Vagina (tissue), 2 donors: ENCODE measurements at places on chromosomes 5 and 9.

DNA sequence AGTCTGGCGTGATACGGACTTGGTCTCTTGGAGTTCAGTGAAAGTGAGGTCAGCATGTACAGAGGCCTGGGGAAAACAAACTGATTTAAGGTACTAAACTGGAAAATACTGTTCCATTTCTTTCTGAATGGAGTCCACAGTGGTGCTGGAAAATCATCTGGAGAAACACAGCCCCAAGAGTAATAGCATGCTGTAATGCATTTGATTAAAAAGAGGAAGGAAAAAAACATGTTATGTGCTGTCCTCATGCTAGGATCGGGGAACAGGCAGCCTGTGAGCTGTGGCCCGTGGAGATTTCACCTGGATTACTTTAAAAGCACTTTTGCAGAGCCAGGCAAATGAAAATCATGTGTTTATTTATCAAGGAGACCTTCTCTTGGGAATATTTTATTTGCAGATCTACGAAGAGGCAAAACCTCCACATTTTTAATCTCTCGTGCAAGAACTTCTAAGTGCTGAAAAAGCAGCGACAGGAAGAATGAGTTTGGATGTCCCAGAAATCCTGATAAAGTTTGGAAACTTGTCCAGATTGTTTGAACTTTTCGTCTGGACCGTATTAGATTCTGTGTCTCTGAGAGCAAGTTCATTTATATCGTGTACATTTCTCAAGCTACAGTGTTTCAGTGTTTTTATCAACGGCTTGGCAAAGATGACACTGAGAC lies 228.8 kb downstream of the GAS1 start:
- DNase-seq: no peak

- no peak for DNase-seq
Observed at GRCh38 chr9:125137200-125137599, 6.1 kb downstream of the SCAI start.

GRCh38 chr5:146910239-146910638 lies 31.7 kb upstream of the PPP2R2B start:
- no peak for DNase-seq

DNA sequence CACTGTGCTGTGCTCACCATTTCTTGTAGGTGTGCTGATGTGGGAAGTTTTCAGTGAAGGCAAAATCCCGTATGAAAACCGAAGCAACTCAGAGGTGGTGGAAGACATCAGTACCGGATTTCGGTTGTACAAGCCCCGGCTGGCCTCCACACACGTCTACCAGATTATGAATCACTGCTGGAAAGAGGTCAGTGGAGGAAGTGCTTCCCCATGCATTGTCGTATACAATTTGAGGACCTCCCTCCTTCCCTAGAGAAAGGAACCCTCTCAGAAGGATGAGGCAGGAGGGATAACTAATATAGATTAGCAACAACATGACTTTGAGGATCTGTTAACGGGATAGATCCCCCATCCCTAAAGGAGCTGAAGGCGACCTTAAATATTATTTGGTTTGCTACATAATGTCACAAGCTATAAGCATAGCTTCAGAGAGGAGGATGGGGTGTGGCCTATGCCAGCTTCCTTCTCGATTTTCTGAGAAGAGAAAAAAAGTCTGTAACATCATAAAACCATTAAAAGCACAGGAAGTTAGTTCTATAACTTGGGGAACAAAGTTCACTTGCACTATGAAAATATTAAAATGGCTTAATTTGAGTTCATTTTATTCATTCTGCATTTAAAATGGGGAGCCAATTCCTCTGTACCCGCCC lies 17.0 kb upstream of the CYFIP2 start:
- no peak for DNase-seq

DNA sequence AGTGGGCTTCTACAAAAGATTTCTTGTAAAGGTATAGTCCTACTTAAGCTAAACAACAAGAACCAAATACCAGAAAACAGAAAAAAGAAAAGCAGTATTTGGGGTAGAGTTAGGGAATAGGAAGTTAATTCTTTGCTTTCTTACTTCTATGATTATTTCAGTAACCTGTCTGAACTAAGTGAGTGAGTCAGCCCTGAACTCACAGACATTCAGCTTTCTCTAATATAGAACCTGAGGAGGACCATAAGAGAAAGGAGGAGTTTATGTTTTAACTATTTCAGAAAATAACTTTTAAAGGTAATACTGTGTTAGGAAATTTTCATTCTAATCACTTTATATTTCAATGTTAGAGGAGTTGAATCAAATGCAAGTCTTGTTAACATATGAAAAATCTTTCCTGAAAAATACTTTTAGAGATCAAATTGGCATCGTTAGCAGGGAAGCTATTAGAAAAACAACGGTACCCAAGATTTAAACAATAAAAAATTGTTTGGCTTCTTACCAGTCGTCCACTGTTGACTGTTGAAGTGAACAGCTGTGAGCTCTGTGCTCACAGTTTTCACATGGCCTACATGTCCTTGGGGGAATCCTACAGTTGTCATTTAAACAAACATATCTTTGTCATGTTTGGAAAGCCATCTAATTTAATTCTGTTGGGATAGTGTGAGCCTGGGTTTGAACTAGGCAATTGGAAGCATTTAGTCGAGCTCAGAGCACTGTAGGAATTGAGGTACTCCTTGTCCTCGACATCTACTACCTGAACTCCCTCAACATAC lies 19.9 kb upstream of the ZFAND5 start:
- no peak for DNase-seq

GRCh38 chr5:6750951-6751685 lies 37.9 kb downstream of the TENT4A start:
- no peak for DNase-seq

- DNase-seq: no peak
Observed at GRCh38 chr5:4129523-4129922, 533.9 kb downstream of the IRX1 start.

DNA sequence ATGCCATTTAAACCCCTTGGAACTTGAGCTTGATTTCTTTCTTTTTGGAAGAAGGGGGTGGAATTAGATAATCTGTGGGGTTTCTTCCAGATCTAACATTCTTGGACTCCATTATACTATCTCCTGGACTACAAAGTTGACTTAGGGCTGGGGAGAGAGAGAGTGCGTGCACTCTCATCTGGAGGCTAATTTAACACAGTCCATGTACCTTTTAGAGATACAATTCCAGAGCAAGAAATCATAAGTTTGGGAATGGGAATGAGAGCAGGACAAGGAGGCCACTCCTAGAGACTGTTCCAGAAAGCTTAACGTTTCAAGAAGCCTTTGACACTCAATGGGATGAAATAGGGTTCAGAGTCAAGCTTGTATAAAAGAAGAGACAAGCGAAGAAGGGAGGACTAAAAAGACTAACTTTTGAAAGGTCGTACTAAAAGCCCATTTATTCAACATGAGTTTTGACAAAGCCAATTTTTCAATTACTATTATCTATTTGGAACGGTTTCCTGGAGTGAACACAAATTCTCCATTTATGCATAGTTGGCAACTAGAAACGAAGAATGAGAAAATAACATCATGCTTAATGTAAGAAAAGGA lies 83.4 kb downstream of the ACTL7B start:
- no peak for DNase-seq

GRCh38 chr9:121937240-121937639 lies 155.9 kb downstream of the TTLL11 start:
- no peak for DNase-seq

GRCh38 chr5:159095151-159095721 lies 4.5 kb downstream of the EBF1 start:
- DNase-seq: no peak

DNA sequence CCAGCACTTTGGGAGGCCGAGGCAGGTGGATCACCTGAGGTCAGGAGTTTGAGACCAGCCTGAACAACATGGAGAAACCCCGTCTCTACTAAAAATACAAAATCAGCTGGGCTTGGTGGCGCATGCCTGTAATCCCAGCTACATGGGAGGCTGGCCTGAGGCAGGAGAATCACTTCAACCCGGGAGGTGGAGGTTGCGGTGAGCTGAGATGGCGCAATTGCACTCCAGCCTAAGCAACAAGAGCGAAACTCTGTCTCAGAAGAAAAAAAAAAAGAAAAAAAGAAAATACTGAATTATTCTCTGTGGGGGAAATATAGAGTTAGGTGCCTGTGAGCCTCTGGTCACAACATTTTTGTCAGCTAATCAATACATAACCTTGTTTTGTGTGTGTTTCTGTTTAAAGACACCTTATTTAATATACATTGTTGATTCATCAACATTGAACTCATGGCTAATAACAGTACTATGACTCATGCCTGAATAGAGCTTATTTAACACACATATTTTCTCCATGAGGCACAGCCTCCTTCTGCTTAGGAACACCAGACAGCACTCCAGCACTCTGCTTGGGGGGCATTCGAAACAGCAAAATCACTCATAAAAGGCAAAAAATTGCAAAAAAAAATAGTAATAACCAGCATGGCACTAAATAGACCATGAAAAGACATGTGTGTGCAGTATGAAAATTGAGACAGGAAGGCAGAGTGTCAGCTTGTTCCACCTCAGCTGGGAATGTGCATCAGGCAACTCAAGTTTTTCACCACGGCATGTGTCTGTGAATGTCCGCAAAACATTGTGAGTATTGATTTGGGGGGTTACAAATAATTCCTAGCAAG lies at the start of gene IL31RA:
Gene IL31RA (plus strand): TSS at position 519 of the 836 bp plus-strand sequence. CDS start 214 bp downstream, at position 733.
- DNase-seq: no peak

DNA sequence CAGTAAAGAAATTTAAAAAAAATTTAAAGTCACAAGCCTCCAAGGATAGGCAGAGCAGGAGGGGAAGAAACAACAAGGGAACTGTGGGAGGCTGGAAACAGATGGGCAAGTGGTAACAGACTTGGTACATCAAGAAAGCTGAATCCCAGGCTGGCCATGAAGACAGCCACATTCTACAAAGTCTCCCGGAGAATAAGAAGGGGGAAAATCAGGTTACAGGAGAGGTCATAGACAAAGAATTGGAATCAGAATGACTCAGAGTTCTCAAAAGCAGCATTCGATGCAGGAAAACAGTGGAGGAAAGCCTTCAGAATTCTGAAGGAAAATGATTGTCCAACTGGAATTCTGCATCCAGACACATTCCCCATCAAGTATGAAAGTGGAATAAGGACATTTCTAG lies 129.7 kb downstream of the ADAMTS2 start:
- DNase-seq: no peak

DNA sequence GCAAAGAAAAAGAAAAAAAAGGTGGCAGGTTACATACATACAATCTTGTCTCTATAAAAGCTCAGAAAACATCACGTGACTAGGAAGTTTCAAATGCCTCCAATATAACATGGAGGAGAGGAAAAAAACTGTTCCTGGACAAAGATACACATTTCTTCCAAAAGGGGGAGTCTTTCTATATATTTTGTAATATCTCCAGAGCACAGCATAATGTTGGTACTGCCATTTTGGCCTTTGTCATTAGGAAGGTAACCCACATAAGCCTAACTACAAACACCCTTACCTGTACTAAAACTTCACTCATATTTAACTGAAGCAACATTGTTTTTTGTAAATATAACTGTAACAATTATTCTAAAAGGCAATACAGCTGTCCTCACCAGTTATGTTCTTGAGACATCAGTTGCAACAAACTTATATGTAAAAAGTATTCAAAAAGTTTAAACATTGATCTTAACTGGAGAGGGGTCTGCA lies 1.2 kb upstream of the BTF3 start:
- no peak for DNase-seq

- DNase-seq: no peak
Observed at GRCh38 chr9:110399983-110400382, 62.3 kb upstream of the TXNDC8 start.

DNA sequence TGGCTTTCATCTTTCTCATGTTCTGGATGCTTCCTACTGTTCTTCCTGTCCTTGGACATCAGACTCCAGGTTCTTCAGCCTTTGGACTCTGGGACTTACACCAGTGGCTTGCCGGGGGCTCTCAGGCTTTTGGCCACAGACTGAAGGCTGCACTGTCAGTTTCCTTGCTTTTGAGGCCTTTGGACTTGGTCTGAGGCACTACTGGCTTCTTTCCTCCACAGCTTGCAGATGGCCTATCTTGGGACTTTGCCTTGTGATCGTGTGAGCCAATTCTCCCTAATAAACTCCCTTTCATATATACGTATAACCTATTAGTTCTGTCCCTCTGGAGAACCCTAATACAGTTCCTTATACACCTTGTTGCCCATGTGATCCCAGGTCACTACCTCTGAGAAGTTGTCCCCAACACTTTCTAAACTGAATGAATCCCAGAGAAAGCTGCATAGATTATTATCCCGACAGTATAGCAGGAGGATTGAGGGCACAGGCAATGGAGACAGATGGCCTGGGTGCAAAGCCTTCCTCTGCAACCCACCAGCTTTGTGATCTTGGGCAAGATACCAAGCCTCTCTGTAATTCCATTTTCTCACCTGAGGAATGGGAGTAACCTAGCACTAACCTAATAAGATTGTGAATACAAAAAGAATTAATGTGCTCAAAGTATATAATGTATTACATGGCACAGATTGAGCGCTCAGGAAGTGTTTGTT lies 449.6 kb upstream of the BRINP1 start:
- no peak for DNase-seq

GRCh38 chr5:148732692-148733091 lies 78.4 kb upstream of the HTR4 start:
- DNase-seq: no peak

- no peak for DNase-seq
Observed at GRCh38 chr5:1153428-1153827, 41.6 kb upstream of the SLC12A7 start.

DNA sequence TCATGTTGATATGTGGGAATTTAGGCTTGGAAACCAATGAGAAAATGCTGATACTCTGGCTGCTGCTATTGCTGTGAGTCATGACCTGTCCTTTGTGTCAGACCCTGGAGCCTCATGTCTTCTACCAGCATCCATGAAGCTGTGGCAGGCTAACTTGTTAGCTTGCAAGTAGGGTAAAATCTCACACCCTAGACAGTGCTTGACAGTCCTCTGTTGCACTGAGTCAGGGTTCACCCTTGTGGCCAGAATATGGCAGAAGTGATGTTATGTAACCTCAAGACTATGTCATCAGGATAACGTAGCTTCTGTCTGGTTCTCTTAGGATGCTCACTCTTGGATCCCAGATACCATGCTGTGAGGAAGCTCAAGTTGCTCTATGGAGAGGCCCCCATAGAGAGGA lies 110.8 kb downstream of the LHX2 start:
- DNase-seq: no peak

- DNase-seq: no peak
Observed at GRCh38 chr9:97853056-97853843, at the start of gene FOXE1. Gene FOXE1, plus strand, starts transcription at chr9:97853226. Its CDS starts 689 bp downstream, at chr9:97853915.

DNA sequence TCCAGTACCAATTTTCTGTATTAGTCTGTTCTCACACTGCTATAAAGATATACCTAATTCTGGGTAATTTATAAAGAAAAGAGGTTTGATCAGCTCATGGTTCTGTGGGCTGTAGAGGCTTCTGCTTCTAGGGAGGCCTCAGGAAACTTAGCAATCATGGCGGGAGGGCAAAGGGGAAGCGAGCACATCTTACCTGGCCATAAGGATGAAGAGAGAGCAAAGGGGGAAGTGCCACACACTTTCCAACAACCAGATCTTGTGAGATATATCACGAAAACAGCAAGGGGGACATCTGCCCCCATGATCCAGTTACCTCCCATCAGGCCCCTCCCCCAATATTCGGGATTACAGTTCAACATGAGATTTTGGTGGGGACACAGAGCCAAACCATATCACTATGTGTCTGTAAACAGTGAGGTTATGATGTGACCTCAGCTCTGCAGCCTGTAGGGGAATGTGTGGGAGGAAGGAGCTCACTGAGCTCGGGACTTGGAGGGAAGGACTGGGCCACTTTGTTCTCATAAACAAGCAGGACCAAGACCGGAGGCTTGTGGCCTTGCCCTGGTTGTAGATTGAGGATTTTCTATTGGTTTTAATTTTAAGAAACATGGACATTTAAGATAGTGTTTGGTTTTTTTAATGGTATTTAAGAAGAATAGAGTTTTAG lies 85.2 kb downstream of the EHMT1 start:
- no peak for DNase-seq

- DNase-seq: no peak
Observed at GRCh38 chr5:17216974-17217492, 398 bp upstream of the BASP1 start.
